Left ventricle myocardium inferior (tissue), 1 donor: ENCODE measurements at places on chromosomes 3 and 15.

GRCh38 chr3:171984883-171985282, 54.5 kb upstream of the FNDC3B start:
- DNase-seq, result no peak

- DNase-seq, result no peak
Observed at GRCh38 chr3:149188494-149188893, 33.1 kb downstream of the CP start.

GRCh38 chr3:193130576-193130975, 110.4 kb upstream of the PLAAT1 start:
- DNase-seq, result no peak

- DNase-seq, result no peak
Observed at GRCh38 chr15:39022532-39023305, 458.1 kb upstream of the RASGRP1 start.

DNA sequence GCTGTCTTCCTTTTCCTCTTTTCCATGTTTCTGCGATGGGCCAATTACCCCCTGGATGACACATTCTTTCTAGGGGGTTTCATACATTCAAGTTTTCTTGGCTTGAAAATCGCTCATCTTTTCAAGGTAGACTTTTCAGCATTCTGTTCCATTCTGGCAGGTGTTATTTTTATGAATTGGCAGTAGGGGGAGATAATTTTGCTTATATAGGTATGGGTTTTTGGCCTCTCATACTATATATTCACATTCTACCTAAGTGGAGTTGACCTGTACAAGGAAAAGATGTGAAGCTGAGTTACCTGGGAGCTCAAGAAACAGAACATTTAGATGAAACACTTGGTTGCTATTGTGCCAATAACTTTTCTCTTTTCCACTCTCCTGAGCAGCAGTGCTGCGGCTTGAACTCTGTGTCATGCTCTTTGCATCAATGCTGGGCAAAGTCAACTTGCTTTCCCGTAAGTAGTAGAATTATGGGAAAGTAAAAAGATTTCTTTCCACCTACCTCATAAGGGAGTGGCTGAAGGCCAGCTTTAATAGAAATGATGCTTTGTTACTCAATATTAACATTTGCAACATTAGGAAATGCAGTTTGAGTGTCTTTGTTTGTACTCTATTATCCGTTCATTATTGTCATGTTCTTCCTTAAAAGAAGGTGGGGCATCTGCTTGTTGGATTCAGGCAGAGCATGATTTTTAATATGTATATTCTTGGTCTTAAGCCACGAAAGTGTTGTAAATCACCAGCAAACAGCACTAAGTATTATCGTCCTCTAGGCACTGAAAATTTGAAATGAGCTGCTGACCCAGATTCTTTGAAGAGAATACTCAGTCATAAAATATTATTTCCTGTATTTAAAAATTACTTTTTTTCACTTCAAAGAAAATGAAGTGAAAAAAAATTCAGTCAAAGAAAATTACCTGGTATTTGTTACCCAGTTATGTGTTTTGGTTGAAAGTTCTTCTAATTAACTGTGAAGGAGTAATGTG, 27.7 kb upstream of the MFSD1 start:
- DNase-seq, result no peak

DNA sequence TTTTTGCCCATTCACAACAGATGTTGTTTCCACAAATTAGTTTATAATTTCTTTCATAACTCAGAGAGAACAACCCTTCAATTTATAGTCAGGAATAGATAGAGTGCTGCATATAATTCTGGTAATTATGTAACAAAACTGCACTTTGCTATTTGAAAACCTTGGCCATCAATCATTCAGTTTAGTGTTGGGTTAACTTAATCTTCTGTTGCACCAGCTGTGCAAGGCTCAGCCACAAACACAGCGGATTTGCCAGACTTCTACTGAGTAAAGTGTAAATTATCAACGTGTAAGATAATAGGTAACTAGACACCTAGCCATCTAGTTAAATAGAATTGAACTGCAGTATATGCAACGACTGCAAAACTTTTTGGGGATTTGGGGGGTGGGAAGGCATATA, 1064.3 kb upstream of the EPHA6 start:
- no peak for DNase-seq
